M059J (cell line): ENCODE measurements at places on chromosomes 5 and 9.

DNA sequence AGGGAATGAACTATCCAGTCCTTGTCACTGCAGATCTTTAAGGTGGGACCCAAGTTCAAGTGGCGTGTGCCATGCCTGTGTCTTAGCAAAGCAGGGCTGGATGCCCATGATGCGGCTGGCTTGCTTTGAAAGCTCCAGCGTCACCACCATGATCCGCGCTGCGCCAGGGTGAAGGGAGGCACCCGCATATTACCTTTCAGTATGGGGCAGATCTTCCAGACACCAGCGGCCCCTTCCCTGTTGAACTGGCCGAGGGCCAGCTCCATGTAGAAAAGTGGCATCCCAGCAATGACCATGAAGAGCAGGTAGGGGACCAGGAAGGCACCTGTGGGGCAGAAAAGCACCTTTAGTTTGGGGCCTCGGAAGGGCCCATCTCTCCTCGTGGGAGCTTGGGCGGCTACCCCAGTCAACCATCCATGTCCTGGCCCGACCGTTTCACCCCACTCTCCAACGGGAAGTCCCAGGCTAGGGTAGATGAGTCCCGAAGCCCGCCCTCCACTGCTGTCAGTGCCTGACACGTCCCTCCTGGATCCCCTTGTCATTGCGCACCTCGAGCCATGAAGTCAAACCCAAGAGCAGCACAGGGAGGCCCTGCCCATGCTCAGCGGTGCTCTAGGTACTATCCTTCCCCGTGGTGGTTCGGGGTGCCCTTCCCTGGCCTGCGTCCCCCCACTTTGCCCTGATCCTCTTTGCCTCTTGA lies 3.9 kb downstream of the SLC6A3 start:
- DNase-seq, result no peak

DNA sequence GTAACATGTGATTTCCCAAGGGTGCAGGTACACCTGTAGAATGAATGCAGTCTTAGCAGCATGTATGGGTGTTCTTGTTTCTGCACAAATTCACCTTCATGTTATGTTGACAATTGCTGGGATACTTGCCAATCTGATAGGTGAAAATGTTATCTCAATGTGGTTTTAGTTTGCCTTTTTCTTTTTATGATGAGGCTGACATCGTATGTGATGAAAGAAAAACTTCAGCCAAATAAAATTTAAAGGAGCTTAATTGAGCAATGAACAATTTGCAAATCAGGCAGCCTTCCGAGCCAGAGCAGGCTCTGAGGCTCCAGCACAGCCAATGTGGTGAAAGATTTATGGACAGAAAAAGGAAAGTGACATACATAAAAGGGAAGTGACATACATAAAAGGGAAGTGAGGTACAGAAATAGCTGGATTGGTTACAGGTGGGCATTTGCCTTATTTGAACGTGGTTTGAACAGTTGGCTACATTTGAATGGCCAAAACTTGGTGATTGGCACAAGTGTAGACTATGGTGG lies 10.5 kb downstream of the TAL2 start:
- no peak for DNase-seq

DNA sequence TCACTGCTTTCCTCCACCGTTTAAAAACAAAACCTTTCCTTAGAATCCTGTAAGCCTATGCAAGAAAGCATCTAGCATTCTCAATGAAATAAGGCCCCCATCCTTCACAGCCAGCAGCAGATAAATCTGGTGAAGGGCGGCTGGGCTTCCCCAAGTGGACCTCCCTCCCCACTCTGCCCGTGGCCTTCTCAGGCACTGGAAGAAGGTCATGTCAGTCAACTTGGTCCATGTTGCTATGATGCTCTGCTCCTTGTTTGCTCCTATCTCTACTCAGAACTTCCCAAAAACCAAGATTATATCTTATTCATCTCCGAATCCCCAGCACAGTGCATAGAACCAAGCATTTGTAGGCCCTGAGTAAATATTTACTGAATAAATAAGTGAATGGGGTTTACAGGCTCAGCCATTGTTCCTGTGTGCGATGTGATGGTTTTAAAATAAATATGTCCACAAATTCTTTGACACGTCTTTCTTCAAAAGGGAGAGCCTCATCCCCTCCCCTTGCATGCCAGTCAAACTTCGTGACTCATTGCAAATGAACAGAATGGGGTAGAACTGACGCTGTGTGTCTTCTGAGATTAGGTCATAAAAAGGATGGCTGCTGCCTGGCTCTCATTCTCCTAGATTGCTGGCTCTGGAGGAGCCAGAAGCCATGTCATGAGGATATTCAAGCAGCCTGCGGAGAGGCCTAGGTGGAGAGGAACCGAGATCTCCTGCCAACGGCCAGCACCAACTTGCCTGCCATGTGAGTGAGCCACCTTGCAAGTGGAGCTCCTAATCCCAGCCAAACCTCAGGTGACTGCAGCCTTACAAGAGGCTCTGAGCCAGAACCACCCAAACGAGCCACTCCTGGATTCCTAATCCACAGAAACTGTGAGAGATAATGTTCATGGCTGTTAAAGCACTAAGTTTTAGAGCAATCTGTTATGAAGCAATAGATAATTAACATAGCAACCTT lies 70.5 kb downstream of the MED27 start:
- peak; percentile 50 for DNase-seq

GRCh38 chr9:82911996-82912395 lies 150.9 kb downstream of the RASEF start:
- DNase-seq, result no peak

DNA sequence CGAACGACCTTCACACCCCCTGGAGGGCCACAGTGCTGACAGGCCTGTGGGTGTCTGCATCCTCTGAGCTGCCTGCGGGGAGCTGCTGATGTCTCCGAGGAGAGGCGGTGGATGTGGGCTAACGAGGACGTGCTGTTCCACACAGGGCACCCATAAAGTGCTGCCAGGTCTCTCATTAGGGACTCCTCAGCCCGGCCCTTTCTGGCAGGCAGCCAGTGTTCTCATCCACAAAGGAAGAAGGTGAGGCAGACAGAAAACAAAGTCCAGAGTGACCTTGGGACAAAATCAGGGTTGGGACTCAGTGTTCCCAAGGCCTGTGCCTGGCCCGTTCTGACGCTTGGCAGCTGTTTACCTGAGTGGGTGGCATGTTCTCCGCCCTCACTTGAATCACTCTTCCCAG lies 29.3 kb downstream of the CARTPT start:
- DNase-seq, result no peak

GRCh38 chr5:167565189-167565954 lies 726.1 kb upstream of the WWC1 start:
- DNase-seq, result peak; percentile 32

DNA sequence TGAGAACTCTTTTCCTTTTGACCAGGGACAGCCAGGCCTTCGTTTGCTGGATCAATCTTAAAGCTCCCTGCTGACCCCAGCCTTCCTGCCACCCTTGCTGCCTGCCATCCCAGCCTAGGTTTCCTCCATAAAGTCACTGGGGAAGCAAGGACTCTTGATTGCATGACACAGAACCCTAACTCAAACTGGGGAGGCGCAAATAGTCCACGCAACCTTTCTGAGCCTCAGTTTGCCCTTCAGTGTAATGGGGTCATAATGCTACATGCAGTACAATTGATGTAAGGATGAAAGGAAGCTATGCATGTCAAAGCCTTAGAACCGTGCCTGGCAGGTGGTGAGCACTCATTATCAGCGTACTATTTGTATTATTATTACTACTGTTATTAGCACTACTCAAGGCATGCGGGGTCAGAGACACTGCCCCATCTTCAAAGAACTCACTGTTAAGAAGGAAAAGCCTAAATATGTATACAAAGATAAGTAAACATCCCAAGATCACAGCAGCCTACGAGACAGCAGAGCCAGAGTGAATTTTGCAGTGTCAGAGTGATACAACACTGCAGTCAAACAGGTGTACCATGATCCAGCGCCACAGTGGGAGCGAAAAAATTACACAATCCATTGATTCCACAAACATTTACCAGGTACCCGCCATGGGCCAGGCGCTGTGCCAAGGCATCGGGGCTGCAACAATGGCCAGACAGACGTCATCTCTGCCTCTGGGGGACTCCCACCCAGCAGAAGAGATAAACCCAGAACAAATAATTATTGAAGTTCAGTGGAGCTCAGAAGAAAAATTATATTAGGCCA lies 16.9 kb upstream of the CPLX2 start:
- no peak for DNase-seq

DNA sequence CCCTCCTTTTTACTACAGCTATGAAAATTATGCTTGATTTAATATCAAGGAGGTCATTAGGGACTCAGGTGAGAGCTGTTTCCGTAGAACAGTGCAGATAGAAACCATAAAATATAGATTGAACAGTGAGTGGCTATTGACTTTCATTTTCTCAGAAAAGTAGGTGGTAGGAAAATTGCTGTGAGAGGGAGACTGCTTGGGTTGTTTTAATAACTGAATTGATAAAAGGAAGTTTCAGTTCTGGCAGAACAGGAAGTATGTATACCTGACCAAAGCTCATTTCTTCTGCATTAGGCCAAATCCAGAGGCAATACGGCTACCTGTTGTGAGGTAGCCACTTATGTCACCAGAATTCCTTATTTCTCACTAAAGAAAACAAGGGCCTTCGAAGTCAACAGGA lies 761.7 kb upstream of the ARRDC3 start:
- no peak for DNase-seq

DNA sequence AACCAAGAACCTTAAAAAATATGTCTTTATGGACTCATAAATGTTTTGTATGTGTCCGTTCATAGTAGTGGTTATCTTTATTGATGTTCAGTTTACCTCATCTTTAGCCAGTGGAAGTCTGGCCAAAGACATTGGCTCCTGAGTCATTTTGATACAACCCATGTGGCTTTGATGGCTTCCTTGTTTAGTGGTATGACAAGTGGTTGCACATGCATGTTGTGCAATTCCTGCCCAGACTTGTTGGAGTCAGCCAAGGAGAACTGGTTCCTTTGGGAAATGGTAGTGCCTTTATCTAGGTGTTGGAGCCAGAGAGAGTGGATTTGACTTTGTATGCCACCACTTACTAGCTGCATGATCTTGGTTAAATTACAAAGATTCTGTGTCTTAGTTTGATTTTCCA lies 94.3 kb downstream of the RPS23 start:
- peak; percentile 32 for DNase-seq

DNA sequence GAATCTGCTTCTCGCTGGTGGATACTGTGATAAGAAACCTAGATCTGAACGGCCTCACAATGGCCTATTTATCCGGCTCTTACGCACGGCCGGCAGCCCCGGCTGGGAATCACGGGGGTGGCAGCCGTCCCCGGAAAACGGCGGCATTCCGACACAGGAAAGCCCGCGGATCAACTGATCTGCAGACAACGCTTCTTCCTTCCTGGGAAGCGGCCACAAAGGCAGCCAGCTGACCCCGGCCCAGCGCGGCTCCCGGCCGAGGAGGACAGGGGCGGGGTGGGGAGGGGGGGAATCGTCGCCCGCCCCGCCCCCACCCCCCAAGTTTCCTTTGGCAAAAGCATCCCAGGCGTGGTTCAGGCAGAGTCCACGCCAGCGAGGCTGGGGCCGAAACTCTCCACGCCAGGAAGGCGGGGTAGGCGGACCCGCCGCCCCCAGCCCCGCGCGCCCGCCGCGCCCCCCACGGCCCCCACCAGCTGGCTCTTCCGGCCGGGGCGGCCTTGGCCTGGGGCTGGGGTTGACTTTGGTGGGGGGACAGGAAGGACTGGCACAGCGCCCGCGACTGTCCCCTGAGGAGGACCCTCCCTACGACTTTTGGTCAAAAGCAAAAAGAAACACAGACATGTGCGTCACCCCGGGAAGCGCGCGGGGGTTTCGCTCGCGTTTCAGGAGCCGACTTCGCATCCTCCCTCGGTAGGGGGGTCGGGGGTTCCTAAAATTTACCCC lies 247.7 kb upstream of the ANKRD55 start:
- peak; percentile 49 for DNase-seq

DNA sequence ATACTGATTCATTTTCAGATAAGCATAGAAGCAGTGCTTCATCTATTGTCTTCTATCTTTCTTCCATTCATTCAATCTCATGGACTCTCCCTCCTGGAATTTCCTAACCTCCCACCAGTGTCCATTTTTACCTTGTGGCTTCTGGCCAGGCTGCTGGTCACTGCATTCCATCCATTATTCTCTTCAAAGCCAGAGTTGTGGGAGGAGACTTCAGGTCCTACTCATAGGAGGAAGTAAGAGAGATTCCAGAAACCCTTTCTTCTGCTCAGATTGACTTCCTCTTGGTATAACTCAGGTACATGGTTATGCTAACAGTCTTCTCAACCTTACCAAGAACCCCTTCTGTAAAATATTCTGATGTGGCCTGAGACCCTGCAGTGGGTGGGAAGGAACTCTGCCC lies 153.3 kb upstream of the SLC12A2 start:
- peak; percentile 85 for DNase-seq

- DNase-seq, result no peak
Measured at GRCh38 chr5:93582167-93582462, 907 bp upstream of the NR2F1 start.

GRCh38 chr9:14156046-14156445 lies 157.9 kb downstream of the NFIB start:
- DNase-seq, result no peak

DNA sequence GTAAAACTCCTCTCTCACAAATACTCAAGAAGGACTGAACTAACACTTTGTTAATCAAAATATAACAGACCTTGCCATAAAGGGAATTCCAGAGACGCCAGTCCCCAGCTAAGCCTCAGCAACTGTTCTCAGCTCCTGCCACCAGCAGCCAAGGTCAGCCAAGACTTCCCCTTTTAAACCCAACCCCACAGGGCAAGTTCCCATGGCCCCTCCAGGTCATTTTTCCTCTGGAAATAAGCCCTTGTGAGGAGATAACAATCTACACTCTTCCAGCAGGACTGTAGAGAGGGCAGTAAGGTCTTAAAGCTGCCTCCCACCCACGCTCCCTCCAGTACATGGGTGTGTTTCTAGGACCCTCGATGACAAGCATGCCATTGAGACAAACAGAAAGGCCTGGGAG lies 78.3 kb downstream of the DPYSL3 start:
- DNase-seq, result no peak

GRCh38 chr5:169696621-169697510 lies 59.8 kb downstream of the DOCK2 start:
- DNase-seq, result peak; percentile 85
